Glutamatergic neuron (in vitro differentiated cells): ENCODE measurements at places on chromosomes 6 and 20.

- DNase-seq = no peak
Measured at GRCh38 chr20:38002422-38002821, 30.8 kb downstream of the TTI1 start.

- DNase-seq = no peak
Measured at GRCh38 chr6:168834042-168834587, 393.1 kb downstream of the SMOC2 start.

DNA sequence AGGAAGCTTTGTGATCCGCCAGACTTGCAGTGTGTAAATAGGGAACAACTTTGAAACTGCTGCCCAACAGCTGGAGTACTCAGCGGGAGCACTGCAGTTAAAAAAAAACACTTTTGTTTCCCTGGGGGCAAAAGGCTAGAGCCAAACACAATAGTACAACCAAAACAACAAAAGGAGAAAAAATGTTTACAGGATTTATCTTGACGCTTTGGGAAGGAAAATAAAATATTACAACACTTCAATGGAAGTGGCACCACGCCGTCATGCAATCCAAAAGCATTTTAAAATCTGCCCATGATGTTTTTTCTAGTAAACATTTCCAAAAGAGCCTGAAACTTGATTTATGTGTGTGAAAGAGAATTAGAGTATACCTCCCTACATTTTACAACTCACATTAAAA is 26.0 kb downstream of the PTPRK start:
- no peak for DNase-seq

DNA sequence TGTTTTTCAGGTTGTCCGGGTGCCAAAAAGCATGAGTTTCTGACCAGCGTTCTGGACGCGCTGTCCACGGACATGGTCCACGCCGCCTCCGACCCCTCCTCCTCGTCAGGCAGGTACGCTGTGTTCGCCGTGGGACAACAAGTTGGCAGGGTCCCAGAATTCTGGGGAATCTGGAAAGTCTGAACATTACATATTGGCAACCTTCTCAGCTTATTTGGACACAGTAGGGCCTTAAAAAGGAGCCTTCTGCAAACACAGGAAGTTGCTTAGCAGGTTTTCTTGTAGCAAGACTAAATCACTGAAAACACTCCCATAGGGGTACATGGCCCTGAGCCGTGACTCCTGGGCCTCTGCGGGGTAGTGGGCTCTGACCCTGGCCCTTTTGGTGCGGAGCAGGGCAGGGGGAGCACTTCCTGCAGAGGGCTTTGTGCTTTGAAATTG is 209.7 kb downstream of the SMOC2 start:
- no peak for DNase-seq

DNA sequence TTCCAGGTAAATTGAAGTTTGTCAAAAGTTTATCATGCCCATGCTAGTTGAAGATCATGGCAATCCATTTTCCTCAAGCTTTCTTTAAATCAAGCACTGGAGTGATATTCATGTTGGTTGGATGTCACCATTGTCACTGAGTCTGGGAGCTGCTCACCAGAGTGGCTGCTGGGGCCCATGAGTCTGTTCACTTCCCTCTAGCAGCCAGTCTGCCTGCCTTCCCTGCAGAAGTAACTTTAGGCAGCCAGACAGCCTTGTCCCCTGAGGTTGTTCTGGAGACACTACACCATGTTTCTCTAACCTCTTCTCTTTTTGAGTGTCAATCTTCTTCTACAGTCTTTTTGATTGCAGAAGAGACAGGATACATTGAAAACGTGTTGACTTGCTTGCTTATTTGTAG is 5.5 kb downstream of the SIRT5 start:
- DNase-seq = no peak

DNA sequence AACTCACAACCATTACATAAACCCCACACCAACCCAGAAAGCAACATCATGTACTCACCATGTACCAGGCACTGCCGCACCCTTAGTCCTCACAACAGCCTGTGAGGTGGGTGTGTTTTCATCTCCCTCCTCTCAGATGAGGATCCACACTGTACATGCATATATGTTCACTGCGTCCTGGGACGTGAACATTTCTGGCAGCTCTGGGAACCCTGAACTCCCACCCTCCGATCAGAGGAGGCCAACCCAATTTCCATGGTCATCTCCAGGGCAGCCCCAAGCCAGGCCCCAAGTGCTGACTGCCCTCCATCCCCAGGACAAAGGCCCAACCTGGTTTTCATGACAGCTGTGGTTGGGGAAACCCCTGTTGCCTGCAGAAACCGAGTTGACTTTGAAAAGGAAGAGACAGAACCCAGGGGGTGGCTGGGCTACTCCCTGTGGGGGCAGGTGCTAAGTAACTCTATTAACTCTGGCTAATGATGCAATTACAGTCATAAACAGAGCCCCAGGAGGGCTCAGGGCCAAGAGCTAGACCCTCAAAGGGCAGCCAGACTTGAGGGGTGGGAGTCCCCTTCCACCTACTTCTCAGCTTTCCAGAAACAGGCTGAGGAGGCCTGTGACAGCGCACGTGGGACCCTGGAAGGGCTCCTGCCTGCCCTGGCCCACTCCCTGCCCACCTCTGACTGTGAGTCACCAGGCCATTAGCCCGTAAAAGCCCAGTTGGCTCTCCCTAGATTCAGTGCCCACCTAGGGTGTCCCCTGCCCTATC is 2.6 kb downstream of the TFEB start:
- no peak for DNase-seq

DNA sequence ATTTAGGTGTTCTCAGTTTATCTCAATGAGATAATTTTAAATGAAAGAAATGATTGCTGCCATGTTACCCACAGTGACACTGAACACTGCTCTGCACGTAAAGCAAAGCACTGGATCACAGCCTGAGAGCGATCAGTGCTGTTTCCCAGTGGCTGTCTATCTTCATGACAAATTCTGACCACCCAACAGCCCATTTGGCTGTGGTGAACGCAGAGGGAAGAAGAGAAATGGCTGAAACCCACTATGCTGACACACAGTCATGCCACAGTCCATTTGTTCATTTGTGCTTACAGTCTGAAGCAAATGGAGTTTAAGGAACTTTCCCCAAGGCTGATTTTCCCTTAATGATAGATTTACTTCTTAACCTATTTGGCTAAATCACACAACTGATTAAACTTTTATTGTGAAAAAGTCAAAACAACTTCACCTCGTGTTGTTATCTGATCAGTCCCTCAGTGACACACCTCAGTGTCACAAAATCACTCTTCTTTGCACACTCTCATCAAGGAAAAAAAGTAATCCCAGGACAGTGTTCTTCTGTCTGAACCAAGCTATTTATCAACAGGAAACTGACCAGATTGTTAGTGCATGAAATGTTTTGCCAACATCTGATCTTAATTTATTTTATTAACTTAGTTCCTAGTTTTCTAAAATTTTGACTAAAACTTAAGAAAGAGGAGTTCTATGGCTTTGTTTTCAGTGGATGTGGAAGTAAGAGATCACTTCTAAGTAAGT is 225.1 kb downstream of the TBX18 start:
- no peak for DNase-seq

DNA sequence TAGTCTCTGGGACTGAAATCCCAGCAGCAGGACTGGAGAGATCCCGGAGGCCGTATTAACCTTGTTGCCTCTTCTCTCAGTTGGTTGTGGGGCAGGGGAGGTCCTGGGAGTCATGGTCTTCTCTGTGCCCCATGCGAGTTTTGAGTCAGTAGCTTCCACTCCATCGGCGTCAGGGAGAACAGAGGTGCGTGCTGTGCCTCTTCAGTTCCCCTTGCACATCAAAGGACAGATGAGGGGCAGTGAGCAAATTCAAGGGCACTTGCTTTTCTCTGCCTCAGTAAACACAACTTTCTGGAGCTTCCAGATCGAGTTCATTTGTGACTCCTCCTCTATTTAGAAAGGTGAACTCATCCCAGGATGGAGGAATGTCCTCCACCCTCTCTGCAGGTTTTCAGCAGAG is 48.6 kb downstream of the MOCS1 start:
- DNase-seq = no peak

GRCh38 chr6:118537574-118537973 is 10.5 kb upstream of the PLN start:
- no peak for DNase-seq

- peak; percentile 14 for DNase-seq
Measured at GRCh38 chr20:25280051-25280573, 32.2 kb downstream of the PYGB start.

- DNase-seq = no peak
Measured at GRCh38 chr6:134734312-134734869, 215.5 kb downstream of the ALDH8A1 start.

- DNase-seq = no peak
Measured at GRCh38 chr6:125203395-125203794, 49.8 kb downstream of the TPD52L1 start.

DNA sequence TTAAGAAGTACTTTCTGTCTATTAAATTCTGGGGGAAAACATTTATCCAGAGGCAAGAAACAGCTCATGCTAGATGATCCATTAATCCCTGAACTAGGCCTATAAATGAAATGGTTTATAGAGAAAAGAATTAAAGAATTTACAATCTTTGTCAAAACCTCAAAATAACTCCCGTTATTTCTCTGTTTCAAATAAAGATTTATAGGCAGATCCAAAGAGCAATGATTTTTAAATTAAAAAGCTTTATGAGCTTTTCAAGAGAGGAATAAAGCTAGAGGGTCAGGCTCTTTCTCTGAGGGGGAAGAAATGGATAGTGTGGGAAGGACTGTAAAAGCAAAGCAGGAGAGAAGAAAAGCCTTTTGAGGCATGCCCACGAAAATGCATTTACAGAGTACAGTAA is 82.5 kb upstream of the OGFRL1 start:
- no peak for DNase-seq

GRCh38 chr20:47487175-47487917 is 14.3 kb upstream of the NCOA3 start:
- DNase-seq = no peak
